Activated CD4-positive, CD25-positive, alpha-beta regulatory T cell treated with anti-CD3 and anti-CD28 coated beads, Interleukin-2, amount 50 U/mL, for 24 hours (primary cell): ENCODE measurements at places on chromosomes 13 and 19.

- ATAC-seq: no peak
Measured at GRCh38 chr19:55300886-55301458, 17.2 kb downstream of the BRSK1 start.

DNA sequence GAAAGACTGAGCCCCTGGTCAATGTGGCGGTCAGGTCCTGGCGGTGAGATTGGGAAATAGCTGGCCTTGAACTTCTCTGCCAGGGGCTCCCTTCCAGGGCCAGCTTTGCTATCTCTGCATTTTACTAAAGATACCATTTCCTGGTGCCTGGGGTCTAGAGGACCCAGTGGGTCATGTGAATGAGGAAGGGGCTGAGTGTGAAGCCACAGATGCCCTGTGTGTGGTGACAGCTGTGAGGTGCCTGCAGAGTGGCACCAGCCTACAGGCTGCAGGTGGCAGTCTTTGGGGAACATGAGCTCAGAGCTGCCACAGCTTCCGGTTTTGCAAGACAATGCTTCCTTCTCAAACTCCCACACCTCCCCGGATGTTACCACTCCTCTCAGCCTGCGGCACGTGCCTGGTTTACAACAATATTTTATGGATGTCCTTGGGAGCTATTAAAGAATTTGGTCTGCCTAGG, 5.2 kb upstream of the MLNR start:
- ATAC-seq: peak; percentile 80

DNA sequence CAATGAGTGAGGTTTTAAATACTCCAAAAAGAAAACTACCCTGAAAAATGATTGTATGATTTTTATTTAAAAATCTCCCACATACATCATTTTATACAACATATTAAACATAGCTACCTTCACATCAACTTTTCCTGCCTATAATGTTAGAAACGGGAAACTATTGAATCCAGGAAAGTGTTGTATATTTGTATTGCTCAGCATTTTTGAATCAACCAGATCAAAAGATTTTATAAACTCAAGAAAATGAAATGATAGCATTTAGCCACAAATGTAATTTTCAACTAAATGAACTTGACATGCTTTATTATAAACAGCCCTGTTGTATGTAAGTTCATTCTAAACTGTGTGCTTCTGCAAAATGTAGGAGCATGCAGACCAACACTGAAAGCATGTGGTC, 124.6 kb upstream of the SLC10A2 start:
- no peak for ATAC-seq

DNA sequence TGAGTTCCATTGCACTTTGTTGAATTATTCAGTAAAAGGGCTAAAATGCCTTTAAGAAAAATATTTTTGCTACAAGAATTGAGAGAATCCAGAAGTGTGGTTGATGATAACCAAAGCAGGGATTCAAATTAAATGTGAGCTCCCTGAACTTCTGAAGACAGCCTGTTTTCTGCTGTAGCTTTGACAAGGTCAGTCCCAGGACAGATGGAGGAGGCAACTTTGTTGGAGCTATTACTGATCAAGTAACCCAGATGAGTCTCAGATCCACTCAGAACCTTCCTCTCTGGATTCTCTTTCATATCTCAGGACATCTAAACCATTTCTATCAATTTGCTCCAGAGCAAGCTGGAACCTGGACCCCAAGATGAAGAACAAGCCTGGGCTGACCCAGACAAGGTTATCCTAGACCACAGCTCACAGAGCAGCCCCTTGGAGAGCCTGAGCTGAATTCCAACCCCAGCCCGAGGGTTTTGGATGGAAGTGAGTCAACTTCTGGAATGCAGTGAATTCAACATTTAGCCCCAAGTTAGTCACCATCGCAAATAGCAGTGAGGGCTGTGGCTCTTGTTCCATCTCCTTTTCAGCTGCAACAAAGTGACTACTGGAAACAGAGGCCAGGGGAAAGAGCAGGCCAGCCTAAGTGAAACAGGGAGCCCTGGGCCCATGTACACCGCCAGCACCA, 137.8 kb upstream of the TSC22D1 start:
- no peak for ATAC-seq

DNA sequence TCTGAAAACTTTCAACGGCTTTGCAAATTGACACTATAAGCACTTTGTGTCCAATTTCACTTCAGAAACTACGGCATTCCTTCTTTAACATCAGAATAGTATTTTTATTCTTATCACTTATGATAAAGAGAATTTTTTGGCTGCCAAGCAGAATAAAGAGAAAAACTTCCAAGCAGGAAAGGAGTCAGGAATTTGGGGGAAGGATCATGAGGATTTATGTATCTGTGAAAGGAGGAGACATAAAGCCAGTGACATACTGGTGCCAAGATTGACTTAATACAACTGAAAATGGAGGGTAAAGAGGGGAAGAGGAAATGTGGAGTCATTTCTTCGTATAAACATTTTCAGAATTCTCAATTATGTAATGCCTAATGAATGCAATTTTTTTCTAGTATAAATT, 94.7 kb downstream of the RBM26 start:
- no peak for ATAC-seq

GRCh38 chr19:15841875-15842569, 26.6 kb upstream of the OR10H1 start:
- no peak for ATAC-seq

DNA sequence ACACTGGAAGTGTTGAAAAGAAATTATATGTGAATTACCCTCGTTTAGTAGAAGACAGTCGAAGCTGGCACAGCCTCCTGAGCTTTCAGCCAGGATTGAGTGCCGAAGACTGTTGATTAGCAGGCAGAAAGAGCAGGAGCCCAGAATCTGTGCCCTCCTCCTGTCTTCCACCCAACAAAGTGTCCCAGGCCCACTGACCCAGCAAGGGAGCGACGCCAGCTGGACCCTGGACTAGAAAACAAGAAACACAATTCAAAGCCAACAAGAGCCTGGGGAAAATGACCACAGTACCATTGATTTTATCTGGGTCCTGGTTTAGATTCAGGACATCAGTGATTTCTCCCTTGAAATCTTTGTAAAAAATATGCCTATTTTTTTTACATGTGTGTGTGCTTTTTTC, 120.7 kb downstream of the RXFP2 start:
- ATAC-seq: no peak

- no peak for ATAC-seq
Measured at GRCh38 chr13:51221674-51222036, 543 bp upstream of the FAM124A start.

- no peak for ATAC-seq
Measured at GRCh38 chr13:36770741-36771140, 48.3 kb upstream of the RFXAP start.

DNA sequence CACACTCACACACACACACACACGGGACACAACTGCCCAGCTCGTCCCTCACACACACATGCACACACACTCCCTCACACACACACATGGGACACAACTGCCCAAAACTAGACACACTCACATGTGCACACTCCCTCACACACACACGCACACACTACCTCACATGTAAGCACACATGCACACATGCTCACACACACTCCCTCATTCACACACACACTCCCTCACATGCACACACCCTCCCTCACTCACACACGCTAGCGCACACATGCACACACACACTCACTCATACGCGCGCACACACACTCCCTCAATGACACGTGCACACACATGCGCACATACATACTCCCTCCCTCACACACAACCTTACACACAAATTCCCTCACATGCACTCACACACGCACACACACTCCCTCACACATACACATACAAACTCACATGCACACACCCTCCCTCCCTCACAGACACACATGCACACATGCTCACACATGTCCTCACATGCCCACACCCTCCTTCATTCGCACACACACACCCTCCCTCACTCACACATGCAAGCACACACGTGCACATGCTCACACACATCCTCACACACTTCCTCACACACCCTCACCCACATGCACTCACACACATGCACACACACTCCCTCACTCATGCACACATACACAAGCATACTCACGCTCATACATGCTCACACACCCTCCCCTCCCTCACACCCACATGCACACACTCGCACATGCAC, 9.0 kb upstream of the RASA3 start:
- ATAC-seq: no peak

- peak; percentile 52 for ATAC-seq
Measured at GRCh38 chr19:33795370-33796163, 1.1 kb upstream of the KCTD15 start.

DNA sequence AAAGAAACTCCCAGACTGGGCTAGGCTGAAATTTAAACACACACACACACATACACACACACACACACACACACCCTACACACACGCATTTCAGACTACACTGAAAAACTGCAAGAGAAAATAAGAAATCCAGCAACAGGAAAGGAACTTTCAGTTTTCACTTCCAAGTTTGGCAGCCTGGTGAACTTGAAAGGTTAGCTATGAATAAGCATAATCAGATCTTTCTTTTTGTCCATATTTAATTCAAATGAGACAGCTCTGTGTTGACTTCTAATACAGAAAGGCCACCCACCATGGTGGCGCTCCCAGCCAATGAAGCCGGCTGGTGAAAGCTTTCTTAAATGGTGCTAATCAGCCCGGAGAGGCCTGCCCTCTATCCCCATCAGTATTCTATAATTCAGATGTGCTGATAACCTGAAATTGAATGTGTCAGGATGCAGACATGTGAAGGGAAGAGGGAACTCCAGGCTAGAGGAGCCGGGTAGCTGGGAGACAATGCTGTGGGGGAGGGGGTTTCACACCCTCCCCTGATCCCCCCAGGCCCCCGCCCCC, 108.3 kb upstream of the ZNF536 start:
- ATAC-seq: no peak

DNA sequence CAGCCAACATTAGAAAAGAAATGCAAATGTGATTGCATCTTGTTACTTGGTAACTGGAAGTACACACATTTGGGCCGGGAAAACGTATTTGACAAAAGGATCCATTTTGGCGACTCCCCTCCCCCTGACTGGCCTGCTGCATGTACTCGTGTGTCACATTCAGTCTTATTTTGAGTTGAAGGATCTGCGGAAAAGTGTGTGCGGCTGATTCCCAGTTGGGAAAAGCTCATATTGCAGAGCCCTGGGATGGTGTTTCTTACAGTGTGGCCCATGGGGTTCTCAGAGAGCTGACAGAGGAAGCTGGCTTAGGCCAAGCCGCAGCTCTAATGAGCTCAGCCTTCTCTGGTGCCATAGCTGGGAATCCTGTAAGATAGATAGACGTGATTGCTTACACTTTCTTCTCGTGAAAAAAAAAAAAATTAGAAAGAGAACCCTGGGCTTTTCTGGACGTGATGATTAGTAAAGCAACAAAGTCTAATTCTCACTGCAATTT, 170.3 kb upstream of the ARGLU1 start:
- no peak for ATAC-seq

DNA sequence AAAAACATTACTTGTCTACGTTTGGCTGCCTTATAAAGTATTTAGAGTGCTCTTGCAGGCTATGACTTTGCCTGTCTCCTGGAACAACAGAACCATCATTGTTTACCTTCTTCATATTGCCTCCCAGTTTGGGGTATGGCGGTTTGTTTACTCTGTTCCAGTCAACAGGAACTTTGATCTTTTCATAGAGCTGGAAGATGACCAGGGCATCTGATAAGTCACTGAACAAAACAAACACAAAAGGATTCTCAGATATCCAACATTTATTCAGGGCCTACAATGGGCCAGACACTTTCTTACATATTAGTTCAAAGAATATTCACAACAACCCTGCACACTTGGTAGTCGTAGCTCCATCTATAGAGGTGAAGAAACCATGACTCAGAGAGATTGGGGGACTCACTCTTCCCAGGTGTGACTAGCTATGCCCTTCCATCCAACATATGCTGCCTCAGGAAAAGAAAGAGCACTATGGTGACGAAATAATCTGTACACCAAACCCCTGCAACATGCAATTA, 38.4 kb upstream of the CPB2 start:
- ATAC-seq: no peak

- no peak for ATAC-seq
Measured at GRCh38 chr13:50650592-50651504, 192.6 kb downstream of the DLEU7 start.

DNA sequence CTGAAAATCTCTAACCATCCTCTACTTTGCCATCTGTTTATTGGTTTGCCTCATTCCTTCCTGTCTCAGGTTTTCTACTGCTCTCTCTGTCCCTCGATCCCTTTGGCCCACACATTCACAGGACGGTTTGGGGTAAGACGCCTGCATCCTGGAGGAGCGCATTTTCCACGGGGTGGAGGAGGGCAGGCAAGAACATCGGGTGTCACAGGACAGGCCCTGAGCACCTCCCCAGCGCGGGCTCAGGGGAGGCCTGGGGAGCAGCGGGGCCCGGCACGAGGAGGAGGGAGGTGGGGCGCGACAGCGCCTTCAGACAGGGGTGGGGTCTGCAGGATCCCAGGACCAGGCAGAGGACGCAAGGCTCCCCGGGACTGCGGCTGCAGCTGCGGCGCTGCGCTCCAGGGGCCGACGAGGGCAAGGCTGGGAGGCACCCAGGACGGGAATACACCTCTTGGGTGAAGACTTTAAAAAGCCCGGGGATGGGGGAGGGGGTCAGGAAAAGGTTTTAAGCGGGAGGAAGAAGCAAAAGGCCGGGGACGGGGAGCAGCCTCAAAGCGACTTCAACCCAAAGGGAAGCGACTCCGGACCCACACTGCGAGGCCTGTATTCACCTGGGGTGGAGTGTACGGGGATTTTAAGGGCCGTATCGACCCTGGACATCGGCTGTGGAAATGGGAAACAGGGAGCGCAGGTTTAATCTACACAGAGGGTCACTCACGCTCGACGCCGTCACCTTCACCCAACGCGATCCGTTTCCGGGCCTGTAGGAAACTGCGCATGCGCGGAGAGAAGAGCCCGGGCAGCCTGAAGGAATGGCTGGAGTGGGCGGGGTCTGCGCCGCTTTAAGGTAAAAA, at the start of gene ZNF415:
Gene ZNF415 (minus strand): TSS at position 770 of the 851 bp plus-strand sequence. CDS start 10,234 bp downstream, outside the sequence.
- peak; percentile 49 for ATAC-seq

DNA sequence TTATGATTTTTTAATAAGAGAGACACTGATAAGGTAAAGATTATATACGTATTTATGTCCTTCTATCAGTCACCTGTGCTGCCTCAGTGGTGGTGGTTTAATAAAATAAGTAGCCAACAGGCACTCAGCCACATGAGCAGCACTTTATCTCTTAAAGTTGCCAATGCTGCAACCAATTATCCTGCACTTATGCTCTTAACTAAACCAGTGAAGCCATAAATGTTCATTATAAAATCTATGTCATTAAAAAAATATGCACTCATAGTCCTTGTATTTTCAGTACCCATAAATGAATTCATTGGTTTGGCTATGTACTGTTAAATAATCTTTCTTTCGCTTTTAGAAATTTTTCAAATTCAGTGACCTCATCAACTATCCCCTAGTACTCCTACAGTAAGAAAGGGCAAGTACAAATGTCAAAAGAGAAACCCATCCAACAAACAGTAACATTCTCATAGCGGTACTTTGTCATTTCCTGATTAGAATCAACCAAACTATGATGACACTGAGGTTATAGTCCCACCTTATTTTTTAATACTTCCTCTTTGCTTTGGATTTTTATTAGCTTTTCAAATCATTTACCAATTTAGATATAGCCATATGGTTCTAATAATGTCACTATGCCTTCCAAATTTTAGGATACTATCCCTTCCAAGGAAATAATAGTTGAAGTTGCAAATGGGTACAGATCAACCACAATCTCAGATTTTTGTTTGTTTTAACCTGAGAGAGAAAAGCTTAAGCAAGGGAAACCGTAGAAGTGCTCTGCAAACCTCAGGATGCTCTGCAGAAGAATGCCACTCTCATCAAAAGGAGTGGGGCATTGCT, 190.9 kb downstream of the KLF12 start:
- peak; percentile 95 for ATAC-seq

GRCh38 chr19:31706131-31706530, 356.9 kb upstream of the TSHZ3 start:
- ATAC-seq: no peak

GRCh38 chr19:48186015-48186414, 15.5 kb downstream of the ZSWIM9 start:
- ATAC-seq: no peak

- no peak for ATAC-seq
Measured at GRCh38 chr19:11091703-11092153, 2.5 kb downstream of the LDLR start.
